ENCODE measurements at places on chromosomes 5 and 9.

GRCh38 chr5:127574852-127575679, 57.6 kb downstream of the PRRC1 start:
- no peak for DNase-seq

- DNase-seq = peak; percentile 22
Measured at GRCh38 chr5:141420855-141421488, at the start of gene PCDHGA11. Gene PCDHGA11, plus strand, starts transcription at chr5:141421051. Its CDS starts 177 bp downstream, at chr5:141421228.

DNA sequence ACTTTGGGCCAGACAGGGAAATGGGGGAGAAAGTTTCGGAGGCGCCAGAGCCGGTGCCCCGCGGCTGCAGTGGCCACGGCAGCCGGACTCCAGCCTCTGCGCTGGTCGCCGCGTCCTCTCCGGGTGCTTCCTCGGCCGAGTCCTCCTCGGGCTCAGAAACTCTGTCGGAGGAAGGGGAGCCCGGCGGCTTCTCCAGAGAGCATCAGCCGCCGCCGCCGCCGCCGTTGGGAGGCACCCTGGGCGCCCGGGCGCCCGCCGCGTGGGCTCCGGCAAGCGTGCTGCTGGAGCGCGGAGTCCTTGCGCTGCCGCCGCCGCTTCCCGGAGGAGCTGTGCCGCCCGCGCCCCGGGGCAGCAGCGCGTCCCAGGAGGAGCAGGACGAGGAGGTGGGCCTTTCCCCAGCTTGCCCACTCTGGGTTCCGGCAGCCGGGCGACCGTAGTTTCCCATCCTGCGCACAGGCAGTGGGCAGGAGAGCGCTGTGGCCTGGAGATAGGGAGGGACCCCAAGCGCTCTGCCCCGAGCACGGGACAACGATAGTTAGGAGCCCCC, 516 bp downstream of the MAST4 start:
- no peak for DNase-seq

- DNase-seq = no peak
Measured at GRCh38 chr5:154087260-154087659, 48.5 kb downstream of the MFAP3 start.

GRCh38 chr9:135002802-135003201, 84.7 kb upstream of the OLFM1 start:
- DNase-seq = no peak

GRCh38 chr5:144691936-144692335, 521.3 kb downstream of the KCTD16 start:
- DNase-seq = no peak

DNA sequence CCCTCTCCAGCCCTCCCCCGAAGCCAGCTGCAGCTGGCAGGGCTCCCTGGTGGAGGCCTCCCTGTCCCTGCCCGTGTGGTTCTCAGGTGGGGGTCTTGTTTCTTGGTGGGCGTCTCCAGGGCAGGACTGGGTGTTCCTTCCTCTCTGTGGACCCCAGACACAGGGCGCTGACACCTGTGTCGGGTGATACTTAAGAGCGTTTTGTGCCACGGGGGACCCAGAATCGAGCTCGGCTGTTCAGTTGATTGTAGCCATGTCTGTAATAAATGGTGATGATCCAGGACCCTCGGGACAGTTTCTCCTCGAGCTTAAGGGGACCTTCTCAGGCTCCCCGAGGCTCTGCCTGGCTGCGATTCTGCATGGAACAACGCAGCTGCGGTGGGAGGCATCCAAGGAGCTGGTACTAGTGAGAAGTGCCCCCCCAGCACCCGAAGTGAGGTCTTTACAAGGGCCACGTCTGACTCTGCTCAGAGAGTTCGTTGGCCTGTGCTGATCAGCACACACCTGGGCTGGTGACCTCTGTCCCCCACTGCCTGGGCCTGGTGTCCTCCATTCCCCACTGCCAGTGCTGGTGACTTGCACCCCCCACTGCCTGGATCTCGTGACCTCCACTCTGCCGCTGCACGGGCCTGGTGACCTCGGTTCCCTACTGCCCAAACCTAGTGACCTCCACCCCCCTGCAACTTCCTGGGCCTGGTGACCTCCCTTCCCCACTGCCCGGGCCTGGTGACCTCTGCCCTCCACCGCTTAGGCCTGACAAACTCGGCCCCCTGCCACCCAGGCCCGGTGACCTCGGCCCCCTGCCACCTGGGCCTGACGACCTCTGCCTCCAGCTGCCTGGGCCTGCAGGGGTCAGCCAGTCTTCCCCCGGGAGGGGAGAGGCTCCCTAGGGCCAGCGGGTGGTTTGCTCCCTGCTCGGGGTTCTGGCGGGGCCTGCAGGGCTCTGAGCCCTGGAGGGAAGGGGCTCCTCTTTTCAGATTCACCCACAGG, 36.0 kb downstream of the NDUFS6 start:
- DNase-seq = no peak

- no peak for DNase-seq
Measured at GRCh38 chr9:2868883-2869282, 25.0 kb upstream of the PUM3 start.

- no peak for DNase-seq
Measured at GRCh38 chr5:150164211-150164980, 2.2 kb upstream of the CDX1 start.

GRCh38 chr9:96163161-96163560, 138.8 kb downstream of the HSD17B3 start:
- no peak for DNase-seq

- no peak for DNase-seq
Measured at GRCh38 chr5:126395198-126395597, 28.0 kb upstream of the GRAMD2B start.

DNA sequence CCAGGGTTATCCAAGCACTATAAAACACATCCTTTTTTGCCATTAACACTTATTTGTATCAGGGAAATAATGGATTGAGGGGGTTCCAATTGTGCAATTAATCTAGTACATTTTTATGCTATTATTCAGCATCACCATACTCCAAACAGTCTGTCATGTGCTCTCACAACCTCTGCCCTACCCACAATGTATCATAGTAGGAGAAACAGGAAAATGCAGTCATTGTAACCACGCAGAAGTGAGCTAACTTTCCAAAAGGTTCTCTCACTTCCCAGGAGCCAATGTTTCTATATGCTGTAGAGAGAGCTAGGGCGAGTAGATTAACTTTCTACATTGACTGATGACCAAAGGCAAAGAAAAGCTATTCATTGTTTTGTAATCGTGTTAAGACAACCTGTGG, 29.8 kb downstream of the DAB2 start:
- DNase-seq = no peak

- no peak for DNase-seq
Measured at GRCh38 chr5:179504600-179505396, 45.6 kb upstream of the RUFY1 start.

DNA sequence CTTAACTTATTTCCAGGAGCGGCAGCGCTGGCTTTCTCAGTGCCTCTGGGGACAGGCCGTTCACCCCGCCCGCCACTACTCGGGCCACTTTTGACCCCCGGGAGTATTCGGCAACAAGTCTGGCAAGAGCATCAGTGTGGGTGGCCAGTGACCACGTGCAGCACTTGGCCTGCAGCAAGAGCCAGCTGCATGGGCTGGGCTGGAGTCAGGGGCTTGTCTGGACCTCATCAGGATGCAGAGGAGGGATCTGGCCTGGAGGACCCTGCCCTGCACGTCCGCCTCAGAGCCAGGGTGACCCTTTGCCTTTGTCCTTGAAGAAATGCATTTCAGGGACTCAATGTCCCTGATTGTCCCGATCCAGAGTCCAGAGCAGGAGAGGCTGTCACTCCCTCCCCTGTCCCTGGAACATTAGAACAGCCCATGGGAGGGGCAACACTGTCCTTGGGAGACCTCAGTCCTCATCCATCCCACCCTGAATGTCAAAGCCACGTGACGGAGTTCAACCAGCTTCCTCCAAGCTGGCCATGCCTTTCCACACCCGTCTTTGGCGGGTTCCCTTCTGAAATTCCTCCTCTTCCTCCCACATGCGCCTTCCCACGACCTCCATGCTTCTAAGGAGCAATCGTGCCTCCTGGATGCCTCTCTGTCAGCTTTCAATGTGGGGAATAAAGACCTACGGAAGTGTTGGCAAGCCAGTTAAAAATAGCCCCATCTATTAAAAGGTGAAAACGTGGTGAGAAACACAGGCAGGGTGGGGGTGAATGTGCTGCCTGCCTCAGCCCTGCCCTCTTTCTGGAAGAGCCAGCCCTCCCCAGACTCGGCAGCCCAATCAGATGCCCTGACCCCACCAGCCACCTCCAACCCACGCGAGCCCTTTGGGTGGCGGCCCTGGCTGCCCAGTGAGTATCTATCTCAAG, 99.0 kb downstream of the OLFM1 start:
- no peak for DNase-seq

DNA sequence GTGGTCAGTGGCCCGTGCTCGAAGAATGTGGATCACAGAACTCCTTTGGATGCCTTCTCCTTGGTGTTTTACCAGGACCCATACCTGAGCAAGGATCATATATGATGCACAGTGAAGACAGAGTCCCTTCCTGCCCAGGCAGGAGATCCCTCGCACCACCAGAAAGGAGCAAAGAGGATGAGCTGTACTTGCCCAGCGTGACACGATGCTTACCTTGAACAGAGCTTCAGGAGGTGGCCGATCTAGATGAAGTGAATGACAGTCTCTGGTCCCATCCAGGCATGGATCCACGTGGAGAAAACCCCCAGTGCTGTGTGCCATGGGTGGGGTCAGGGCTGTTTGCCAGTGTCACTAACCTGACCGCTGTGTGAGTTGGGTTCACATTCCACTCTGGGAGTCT, 455.4 kb downstream of the GADD45G start:
- DNase-seq = no peak

DNA sequence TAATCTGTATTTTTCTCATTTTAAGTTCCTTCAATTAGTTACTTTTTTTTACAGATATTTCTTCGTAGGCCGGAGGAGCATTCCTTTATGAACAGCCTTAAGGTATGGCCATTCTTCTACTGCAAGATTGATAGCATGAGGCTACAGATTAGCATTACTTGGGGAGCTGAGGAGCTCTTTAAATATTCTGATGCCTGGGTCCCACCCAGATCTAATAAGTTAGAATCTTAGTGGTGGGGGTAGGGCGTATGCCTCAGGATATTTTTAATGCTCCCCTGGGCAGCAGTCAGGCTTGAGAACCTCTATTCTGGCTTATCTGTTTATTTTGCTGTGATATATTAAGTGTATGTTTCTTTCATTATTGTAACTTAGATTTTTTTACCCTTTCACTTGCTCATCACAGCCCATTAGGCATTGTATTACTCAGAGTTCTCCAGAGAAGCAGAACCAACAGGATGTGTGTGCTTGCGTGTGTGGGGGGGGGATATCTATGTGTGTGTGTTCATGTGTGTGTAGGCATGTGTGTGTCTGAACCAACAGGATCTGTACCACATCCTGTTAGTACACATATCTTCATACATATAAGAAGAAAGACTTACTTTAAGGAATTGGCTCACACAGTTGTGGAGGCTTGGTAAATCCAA, 91.8 kb upstream of the MTAP start:
- DNase-seq = no peak

DNA sequence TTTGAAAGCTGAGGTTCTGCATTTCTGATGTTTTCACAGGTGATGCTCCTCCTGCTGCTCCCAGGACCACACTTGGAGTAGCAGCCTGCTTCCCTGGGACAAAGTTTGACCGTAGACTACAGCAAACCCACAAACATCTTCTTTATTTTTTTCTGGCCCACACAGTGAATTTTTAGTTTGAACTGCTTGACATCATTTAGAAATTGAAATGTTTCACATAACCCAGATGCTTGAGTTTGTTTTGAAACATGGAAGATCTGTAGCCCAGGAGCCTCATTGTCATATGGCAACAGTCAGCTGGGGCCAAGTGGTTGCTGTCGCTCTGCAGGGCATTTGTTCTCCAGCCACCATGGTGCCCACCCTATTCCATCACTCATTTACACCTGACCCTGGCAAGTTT, 8.4 kb downstream of the SH3TC2 start:
- no peak for DNase-seq

DNA sequence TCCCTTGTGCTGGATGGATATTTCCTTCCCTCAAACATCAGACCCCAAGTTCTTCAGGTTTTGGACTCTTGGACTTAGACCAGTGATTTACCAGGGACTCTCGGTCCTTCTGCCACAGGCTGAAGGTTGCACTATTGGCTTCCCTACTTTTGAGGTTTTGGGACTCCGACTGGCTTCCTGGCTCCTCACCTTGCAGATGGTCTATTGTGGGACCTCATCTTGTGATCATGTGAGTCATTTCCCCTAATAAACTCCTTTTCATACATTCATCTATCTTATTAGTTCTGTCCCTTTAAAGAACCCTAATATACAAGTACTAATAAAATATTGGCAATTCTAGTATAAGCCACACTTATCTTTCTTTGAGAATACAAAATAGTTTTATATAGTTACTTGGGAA, 1078.9 kb downstream of the CDH12 start:
- no peak for DNase-seq

- DNase-seq = no peak
Measured at GRCh38 chr5:1294835-1295649, at the start of gene TERT. Gene TERT, minus strand, starts transcription at chr5:1295068. Its CDS starts 79 bp downstream, at chr5:1294989.

- DNase-seq = no peak
Measured at GRCh38 chr5:32531885-32532520, 53.4 kb upstream of the SUB1 start.

DNA sequence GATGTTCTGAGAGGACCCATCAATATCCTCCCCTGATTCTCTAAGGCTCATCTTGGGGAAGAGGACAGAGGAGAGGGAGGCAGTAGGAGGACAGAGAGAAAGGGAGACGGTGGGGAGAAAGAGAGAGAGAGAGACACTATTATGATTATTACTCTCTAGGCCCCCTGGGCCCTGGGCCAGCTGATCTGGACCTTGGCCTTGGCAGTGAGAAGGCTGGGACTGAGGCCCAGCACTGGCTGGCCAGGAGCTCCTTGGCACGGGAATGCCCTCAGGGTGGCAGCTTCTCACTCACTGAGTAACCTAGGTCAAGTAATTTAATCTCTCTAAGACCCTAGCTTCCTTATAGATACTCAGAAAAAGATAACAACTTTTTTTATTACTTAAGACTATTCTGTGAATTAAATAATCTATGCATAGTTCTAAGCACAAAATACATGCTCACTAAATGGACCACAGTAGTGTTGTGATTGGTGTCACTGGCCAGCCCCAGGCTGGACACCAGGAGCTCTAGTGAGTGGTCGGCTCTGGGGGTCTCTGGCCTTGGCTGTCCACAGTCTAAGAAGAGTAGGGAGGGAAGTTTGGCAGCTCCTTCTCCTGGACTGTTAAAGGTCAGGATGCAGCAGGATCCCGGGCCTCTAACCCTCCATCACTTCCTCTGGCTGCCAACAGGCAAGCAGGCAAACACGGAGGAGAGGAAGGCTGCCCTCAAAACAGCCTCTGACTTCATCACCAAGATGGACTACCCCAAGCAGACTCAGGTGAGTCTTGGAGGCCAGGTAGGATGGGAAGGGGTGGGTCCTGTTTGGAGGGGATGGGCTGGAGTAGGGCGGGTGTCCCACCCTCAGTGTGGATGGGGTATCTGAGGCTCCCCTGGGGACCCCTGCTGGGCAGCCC, 50.0 kb downstream of the GSN start:
- DNase-seq = no peak

DNA sequence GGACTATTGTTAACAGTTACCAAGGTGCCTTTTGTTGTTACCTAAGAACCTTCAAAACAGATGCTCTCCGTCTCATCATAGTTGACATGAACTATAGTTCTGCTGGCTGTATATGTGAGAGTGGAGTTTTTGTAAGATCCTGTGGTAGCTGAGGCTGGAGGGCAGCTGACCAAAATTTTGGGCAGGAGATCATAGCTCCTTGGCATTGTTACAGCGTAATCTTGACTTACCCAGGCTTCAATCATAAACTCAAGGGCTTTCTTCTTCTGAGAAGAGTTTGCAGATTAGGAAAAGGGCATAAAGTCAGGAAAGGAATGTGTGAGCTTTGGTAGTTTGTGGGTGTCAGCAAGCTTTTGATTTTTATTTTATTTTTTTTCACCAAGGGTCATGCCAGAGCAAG, 34.5 kb downstream of the RCL1 start:
- no peak for DNase-seq

All from AG09319 (cell line).